Fibroblast of skin of back (primary cell): ENCODE measurements at places on chromosomes 7 and 10.

GRCh38 chr7:158424531-158424930 is 163.1 kb downstream of the PTPRN2 start:
- DNase-seq = no peak

- DNase-seq = no peak
Measured at GRCh38 chr10:100736809-100737354, 8.5 kb upstream of the PAX2 start.

DNA sequence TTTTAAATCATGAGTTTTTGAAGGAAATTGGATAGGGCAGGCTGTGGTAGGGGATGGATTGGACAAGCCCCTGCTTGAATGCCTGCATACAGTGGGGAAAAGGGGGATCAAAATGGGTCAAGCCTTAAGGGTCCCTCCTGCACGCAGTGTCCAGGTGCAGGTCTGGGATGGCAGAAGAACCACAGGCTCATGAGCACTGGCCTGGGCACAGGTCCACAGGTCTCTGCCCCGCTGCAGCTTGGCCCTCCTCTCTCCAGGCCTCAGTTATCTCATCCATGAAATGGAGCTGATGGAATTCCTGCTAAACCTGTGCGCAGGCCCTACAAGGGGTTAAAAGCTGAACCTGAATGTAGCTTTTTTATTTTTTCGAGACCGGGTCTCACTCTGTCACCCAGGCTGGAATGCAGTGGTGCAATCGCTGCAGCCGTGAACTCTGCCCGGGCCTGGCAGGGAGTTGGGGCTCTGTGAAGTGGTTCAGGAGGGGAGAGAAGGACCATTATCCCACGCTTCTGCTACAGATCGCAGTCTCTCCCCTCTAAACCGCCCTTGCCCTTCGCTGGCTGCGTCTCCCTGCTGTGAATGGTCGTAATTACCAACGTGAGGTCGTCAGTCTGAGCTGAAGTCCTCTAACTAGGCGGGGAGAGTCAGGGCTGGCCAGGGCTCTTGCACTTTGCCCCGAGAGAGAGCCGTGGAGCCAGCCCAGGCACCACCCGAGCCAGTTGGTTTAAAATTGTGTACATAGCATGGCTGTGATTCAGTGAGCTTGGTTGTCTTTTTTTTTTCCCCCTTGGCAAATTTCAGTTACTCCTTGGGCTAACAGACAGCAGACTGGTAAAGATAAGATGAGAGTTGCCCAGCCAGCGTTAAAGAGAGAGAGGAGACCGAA is 77.5 kb upstream of the GTF2I start:
- no peak for DNase-seq

DNA sequence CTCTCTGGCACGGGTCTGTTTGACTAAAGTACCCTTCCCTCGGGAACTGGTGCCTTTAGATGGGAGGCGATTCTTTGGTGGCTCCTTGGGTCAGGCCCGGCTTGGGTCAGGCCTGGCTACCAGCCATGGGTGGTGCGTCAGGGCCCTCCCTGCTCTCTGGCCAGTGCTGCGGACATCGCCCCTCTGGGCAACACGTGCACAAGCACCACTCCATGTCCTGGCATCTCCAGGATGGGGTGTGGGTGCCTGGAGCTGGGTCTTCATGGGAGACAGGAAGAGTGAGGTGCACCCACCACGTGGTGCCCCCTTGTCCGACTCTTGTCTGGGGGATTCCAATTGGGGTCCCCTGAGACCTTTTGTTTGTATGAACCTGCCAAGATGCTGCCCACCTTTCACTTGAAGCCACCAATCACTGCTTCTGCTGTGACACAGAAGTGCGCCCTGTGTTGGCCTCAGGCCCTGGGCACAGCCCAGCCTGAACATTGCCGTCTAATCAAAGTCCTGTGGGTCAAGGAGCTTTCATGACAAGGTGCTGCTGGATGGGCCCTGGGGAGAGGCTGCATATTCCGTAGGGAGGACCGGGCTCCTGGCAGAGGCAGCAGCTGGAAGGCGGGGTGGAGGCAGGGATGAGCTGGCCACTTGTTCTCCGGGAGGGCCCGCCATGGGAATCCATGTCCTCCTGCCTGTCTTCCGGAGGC is 11.1 kb upstream of the PWWP2B start:
- DNase-seq = no peak

DNA sequence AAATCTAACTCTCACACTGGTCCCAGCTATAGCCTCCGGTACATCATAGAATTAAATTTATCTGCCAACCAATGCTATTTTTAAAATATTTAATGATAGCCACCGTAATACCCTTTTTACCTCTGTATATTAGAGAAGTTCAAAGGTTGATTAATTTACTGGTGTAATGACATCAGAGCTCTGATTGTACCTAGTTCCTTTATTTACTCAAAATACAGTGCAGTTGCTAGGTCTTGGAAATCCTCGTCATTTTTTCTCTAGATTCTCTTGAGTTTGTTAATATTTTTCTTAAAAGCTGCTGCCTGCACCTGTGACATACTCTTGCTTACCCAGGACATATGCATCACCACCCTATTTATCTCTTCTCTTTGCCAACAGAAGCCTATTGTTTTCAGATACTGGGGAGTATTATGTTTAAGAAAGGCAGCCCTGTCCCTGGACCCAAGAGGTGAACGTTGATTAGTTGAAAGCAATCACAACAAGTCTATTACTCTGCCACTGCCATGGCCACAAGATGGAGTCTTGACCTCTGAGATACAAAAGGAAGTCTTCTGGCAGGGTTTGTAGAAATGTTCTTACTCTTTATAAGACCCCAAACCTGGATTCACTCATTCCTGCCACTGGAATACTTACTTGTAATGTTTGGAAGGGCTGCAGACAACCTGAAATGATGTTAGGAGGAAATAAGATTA is 25.6 kb upstream of the TMEM26 start:
- no peak for DNase-seq

- DNase-seq = no peak
Measured at GRCh38 chr10:128871671-128872231, 595.3 kb upstream of the MGMT start.

DNA sequence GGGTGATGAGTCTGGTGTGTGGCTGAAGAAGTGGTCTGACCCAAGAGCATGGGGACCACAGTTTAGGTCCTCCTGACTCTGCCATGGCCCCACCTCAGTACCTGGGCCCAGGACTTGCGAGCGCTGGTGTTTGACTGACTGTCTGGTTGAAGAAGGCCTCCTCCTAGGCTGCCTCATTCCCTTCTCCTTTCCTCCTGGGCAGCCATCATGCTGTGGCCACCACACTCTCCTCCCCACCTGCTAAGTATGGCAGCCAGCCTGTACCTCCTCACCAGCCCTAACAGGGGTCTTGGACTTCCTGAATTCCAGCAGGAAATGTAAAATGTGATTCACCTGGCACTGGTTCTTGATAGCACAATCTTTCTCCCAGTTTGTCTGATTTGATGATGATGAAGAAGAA is 156.8 kb upstream of the GPR26 start:
- DNase-seq = no peak

DNA sequence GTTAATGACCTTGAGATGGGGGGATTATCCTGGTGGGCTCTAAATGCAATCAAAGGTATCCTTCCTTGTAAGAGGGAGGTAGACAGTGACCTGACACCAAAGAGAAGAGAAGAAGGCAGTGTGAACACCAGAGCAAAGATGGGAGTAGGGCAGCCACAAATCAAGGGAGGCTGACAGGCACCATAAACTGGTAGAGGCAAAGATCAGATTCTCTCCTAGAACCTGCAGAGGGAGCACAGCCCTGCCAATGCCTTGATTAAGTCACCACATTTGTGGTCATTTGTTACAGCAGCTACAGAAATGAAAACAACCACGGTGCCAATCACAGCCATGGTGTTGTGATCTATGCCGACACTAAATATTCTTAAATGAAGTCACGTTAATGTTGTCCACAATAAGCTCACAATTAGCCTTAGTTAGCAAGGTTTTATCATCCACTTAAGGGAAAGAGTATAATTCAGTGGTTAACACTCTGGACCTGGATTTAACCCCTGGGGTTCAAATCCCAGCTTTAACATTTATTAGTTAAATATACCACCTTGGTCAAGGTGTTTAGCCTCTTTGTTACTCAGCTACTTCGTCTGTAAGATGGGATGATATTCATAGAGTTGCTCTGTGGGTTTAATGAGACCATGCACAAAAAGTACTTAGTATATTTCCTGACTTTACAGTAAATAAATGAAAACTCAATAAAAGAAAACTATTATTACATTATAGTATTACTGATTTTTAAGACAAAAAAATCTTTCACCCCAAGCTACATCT is 70.8 kb downstream of the SGMS1 start:
- peak; percentile 17 for DNase-seq

GRCh38 chr10:77463967-77464745 is 173.5 kb downstream of the KCNMA1 start:
- DNase-seq = peak; percentile 48

DNA sequence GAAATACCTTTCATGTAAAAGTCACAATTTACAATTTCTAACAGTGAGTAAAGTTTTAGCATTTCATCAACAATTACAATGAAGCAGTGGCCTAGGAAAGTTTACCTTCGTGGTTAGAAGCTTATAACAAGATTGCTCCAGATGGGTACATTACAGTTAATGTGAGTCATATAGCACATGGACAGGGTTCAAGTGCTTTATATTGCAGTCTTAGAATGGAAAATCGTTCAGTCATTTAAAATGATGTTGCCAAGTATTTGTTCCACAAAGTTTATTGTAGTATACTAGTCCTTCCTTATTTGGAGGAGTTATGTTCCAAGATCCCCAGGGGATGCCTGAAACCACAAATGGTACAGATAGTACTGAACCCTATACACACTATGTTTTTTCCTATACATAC is 174.6 kb upstream of the TARP start:
- no peak for DNase-seq

GRCh38 chr7:45501791-45502190 is 72.4 kb upstream of the ADCY1 start:
- no peak for DNase-seq

DNA sequence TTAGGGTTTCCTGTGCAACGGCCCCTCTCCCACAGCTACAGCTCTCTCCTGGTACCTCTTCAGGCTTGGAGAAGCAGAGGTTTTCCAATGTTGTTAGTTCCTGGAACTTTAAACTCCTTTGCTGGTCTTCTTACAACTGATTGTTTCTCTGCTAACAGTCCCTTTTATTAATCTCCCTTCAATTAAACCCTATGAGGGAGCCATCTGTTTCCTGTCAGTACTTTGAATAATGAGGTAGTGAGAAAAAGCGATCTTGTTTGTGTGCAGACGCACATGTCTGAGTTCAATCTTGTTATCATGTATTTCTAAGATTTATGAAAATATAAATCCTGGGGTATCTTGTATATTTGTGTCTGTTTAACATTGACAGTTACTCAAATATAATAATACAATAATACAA is 102.4 kb downstream of the MDFIC start:
- no peak for DNase-seq

DNA sequence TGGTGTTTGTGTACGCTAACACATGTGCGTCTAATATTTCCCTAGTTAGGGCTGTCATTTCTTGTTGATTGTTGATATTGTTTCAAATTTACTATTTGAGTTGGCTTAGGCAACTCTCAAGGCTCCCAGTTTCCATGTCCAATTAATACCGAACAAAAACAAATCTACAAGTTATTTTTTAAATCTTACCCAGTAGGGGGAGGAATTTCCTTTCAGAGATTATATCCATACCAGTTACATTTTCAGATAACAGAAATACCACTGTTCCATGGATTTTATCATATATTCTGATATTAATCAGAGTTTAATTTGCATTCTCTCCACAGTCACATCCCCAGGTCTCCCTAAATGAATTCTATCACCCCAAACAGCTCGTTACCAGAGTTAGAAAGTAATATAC is 7.2 kb upstream of the AKR1B10 start:
- no peak for DNase-seq

- no peak for DNase-seq
Measured at GRCh38 chr7:5574770-5575269, 151.2 kb upstream of the TNRC18 start.

DNA sequence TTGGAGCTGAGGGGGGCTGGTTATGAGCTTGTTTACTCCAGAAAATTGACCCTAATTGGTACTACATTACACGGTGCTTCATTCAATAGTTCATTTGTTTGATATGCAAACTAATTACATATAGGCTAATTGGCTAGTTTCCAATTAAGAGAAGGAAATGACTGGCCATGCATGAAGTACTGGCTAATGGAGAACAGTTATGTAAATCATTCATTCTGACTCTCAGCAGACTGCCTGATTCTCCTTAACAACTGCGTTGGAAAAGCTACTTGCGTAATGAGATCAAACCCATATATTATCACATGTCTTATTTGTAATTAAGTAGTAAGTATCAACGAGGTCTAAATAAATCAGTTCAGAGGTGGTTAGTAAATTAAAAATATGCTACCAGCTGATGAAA is 81.8 kb upstream of the CTTNBP2 start:
- no peak for DNase-seq

DNA sequence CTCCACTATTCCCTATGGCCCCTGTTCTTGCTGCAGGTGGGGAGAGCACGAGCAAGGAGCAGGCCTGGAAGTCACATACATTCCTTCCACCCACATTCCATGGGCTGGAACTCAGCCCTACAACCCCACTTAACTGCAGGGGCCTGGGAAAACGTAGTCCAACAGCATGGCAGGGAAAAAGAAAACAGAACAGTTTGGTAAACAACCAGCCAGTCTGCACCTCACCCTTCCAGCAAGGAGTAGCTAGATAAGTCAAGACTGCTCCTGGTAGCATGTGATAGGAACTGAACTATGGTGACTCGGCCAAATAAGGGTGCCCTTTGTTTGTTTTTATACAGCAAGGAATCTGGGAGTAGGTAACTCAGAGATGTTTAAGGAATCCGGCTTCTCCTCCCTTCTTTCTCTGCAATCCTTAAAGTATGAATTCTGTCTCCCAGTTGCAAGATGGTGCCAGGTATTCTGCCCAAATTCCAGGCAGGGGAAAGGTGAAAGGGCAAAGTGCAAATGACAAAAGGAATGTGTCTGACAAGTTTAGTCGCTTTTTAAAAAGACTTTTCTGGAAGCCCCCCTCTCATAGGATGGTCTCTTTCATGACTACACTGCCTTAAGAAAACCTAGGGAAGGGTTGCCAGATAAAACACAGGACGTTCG is 311.7 kb upstream of the NEBL start:
- no peak for DNase-seq

DNA sequence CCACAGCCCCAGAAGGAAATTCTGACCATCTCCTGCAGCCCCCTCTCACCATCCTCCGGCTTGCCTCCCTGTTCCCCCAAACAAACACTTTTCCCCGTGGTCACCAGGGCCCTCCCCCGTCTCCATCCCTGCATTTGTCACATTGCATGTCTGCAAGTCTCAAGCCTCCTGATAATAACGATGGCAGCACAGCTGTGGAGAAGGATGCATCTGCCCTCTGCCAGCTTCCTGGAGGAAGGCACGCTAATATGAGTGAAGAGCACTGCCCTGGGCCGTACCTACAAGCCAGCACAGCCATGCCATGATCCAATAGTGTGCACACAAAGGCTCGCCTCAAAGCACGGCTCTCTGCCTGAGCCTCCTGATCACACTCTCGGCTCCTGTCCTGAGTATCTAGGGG is 98.5 kb downstream of the SLIT1 start:
- DNase-seq = no peak
